ENCODE measurements at places on chromosomes 2 and 18.

DNA sequence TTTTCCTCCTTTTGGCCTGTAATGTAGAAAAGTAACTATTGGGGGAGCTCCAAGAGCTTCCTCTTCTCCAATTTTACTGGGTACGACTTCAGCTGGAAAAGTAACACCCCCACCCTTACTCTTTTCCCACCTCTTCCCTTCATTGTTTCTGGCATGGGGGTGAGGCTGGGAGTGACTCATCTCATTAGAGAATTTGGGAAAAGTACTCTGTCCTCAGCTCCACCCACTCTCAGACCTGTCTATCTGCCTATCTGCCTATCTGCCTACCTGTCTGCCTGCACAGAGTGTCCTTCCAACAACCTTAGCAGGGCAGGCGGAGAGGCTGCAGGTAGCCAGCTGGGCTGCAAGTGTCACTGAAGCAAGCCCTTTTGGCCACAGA, 93.6 kb downstream of the EPHA4 start:
- peak overlapping the region; percentile 31 for H3K27ac ChIP-seq
- H3K36me3 ChIP-seq = no peaks in the 10 kb centered on the region
- no peak overlapping the region for H3K4me3 ChIP-seq
- no peak for DNase-seq
- no peaks in the 10 kb centered on the region for H3K27me3 ChIP-seq
- H3K4me1 ChIP-seq = peaks cover 15% of the 10 kb centered on the region

DNA sequence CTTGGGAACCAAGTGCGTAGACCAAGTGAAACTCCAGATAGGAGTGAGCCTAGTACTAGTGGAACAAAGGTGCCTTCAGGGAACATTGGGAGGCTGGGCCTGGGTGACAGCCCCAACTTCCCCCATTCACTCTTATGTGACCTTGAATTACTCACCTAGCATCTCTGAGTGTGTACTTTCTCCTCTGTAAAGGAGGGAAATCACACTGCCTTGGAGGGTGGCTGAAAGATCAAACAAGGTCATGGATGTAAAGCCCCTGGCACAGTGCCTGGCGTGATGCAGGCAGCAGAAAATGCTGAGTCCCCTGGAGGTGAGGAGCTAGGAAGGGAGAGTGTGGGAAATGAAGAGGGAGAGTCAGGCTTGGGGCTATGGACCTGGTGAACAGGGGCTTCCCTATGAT, 45.9 kb downstream of the MARCO start:
- H3K27ac ChIP-seq = no peak overlapping the region
- no peaks in the 10 kb centered on the region for H3K36me3 ChIP-seq
- no peak for DNase-seq
- no peak overlapping the region for H3K4me3 ChIP-seq

- H3K4me1 ChIP-seq = peaks cover 3% of the 10 kb centered on the region
- H3K36me3 ChIP-seq = peaks cover 5% of the 10 kb centered on the region
- H3K27ac ChIP-seq = no peak overlapping the region
- H3K27me3 ChIP-seq = no peaks in the 10 kb centered on the region
- DNase-seq = peak; percentile 44
Observed at GRCh38 chr2:100940766-100941645, 61.1 kb upstream of the RPL31 start.

DNA sequence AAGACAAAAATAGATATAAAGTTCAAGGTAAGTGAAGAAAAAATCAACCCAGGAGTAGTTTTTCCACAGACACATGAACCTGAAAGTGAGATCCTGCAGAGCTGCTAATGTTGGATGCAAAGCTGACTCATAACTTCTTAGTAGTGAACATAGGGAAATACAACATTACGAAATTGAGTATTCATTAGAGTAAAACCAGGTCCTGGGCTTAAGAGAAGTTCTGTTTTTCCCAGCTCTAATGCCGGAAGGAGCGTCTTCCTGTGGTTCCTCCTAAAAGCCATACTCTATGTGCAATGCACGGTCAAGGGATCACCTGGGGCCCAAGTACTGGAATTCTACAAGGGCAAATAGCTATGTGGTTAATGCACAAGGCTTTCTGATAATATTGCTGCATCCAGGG, 141.7 kb downstream of the RBMS1 start:
- H3K4me3 ChIP-seq = no peak overlapping the region
- H3K27me3 ChIP-seq = no peaks in the 10 kb centered on the region
- H3K27ac ChIP-seq = no peak overlapping the region
- DNase-seq = no peak
- H3K4me1 ChIP-seq = peaks cover 6% of the 10 kb centered on the region

GRCh38 chr2:216195565-216196029, 86.4 kb downstream of the XRCC5 start:
- H3K27ac ChIP-seq = no peak overlapping the region
- peaks cover 85% of the 10 kb centered on the region for H3K36me3 ChIP-seq
- no peaks in the 10 kb centered on the region for H3K4me1 ChIP-seq
- no peak overlapping the region for H3K4me3 ChIP-seq

Data from ascending aorta (tissue), 2 donors.